NCI-H526 treated with DMSO at 0.1 percent for 48 hours (cell line): ENCODE measurements at places on chromosomes 2 and 18.

DNA sequence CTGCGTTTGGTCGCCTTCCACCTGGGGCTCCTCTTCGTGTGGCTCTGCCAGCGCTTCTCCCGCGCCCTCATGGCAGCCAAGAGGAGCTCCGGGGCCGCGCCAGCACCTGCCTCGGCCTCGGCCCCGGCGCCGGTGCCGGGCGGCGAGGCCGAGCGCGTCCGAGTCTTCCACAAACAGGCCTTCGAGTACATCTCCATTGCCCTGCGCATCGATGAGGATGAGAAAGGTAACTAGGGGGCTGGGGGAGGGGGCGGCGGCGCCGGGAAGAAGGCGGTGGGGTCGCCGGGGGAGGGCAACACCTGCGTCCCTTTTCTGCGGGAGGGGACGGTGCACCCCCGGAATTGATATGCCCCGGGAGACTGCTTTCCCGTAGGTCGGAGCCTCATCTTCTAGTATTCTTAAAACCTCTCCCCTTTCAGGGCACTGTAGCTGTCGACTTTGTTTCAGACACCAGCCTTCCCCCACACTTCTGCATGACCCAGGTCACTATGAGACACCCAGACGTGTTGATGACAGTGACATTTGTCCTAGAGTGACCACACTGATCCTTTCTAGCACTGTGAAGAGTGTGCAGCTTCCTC is 755 bp downstream of the SPAST start:
- DNase-seq: peak; percentile 33

- no peak for DNase-seq
Observed at GRCh38 chr2:15800495-15801329, 139.6 kb upstream of the MYCN start.

DNA sequence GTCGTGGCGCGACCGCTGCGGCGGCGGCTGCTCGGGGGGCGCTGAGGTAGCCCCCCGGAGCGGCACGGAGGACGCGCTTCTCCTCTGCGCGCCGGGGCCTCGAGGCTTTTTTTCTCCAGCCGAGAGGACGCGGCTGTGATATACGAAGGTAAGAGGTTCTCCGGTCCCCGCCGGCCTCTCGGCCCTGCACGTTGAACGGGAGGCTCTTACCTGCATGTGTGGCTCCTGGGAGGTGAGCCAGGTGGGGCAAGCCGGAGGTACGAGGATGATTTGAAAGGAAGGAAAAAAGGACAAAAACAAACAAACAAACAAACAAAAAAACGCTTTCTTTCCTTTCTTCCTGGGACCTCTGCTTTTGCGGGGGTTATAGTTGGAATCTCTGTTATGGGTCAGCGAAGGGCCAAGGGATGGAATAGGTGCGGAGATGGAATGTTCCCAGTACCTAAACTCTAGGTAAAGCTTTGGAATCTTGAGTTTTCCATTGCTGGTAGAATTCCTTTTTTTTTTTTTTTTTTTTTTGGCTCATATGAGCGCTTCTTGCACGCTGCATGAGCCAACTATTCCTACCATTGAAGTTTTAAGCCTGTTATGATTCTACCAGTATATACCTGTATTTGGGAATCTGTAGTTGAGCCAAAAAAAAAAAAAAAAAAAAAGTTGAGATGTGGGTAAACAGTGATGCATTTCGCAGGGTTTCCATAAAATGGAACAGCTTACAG is 674 bp downstream of the PTPN4 start:
- DNase-seq: peak; percentile 56

- no peak for DNase-seq
Observed at GRCh38 chr2:170207901-170208300, 30.0 kb downstream of the MYO3B start.

GRCh38 chr2:128817171-128817570 is 498.5 kb upstream of the HS6ST1 start:
- DNase-seq: no peak

DNA sequence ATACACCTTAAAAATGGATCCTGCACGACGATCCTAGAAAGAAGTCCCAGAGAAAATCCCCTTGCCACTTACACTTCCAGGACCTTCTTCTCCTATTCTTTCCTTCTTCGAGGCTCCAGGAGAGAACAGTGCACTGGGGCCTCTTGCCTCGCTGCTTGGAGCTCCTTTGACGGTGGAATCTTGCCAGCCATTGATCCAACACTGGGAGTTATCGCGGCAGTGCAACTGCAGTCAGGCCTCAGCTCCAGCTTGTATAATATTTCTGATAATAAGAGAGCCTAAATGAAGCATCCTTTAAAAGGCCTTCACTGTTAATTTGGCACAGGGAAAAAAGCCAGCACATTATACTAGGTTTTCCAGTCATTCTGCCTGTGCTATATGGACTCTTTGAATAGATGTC is 216.9 kb upstream of the PARD3B start:
- no peak for DNase-seq

- DNase-seq: no peak
Observed at GRCh38 chr2:67952066-67952465, 110.7 kb downstream of the C1D start.

DNA sequence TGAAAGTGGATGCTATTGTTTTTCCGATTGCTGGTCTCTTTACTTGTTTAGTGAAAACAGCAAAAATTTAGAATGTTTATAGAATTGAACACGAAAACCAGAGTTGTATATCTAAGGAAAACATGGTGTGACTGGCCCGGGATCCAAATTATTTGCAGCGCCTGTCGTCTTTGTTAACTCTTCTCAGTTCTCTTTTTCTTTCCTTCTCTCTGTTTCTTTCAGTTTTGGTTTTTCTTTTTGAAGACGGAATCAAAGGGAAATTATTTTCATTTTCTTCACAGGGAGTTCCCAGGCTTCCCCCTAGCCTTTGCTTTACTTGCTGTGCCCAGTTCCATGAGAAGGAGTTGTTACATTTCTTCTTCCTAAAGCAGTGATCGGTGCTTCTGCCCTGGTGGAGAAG is 76.0 kb downstream of the AGAP1 start:
- no peak for DNase-seq

- no peak for DNase-seq
Observed at GRCh38 chr2:42254186-42254895, 85.2 kb downstream of the EML4 start.

DNA sequence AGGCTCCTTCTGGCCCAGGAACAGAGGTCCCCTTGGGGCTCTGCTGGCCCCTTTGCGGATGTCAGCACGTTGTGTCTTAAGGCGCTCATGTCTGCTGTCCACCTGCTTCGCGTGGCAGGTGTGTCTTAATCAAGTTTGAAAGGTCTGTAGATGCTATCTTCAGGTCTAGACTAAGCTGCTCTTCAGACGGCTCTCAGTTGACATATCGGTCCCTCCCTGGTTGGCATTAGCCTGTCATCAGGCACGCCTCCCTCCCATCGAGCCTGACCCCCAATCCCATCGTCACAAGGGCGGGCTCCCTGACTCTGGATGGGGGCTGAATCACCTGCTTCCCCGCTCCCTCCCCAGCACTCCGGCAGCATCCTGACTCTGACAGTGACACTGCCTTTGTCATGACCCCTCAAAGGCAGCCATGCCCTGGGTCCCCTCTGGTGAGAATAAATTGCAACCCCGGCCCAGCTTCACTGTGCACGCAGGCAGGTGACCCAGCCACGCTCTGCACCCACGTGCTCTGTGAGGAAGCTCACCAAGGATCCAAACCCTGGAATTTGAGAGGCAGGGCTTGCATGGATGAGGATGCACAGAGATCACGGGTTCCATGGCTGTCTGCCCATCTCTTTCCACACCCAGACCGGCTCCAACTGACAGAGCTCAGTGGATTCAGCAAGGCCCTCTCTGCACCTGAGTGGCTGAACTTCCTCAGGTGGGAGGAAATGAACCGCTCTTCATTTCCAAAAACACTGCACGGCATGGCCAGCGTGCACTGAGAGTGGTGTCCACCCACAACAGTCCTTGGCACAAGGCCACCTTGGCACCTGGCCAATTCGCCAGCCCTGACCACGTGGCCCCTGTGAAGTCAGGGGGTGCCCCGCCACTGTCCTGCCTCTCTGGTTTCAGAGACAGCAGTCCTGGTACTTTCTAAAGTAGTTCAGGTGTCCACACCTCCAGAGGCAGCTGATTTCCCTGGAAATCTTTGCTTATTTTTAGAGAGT is 110.2 kb upstream of the GPC1 start:
- no peak for DNase-seq

GRCh38 chr2:164281896-164282295 is 339.4 kb downstream of the GRB14 start:
- DNase-seq: no peak

DNA sequence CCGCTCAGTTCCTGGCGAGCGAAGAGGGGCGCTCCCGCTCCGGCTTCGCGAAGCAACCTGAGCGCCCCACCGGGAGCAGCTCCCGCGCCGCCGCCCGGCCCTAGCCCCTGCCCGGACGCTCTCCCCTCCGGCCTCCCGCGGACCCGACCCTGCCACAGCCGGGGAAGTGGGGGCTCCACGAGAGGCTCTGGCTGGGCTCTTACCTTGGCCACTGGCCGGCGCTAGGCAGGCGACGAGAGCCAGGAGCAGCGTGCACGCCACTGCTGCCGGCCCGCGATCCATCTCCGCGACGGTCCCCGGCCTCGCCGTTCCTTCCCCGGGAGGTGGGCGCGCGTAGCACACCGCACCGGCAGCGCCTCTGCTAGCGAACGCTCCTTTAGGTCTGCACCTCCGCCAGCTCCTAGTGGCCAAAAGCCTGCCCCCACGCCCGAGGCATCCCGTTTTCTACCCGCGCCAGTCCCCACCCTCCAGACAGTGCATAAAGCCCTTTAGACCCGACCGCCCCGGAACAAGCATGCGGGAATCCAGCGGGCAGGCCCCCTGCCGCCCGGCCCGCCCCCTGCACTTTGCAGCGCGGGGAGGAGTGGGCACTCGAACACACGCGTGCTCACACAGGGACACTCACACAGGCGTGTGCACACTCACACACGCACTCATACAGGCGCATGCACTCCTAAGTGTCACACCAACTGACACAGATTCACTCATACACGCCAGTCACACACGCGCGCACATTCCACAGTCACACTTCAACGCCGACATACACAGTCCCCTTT is at the start of gene LRP2:
Gene LRP2, minus strand, starts transcription at position 417 of the 776 bp plus-strand sequence. Its CDS starts 135 bp downstream, at position 282.
- no peak for DNase-seq

DNA sequence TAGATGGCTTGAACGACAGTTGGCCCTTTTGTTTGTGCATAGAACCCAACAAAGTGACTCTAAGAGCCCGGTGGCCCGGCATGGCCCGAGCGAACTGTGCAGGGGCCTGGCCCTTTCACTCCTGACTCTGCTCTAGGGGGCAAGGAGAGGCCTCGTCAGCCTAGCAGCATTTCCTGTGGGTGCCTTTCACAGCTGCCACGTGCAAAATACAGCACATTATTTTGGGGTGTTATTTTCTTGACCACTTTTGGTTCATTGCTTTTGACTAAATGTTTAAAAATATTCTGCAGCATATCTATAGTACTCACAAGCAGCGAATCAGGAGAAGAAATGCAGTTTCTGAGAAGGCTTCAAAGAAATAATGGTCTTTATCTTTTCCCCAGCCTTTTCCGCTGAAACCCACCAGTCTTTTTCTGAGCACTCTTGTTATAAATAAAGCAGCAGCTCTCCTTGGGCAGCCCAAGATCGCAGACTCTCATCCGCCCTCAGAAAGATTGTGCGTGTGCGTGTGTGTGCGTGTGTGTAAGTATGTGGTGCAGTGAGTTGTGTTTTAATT is 31.3 kb downstream of the DGKD start:
- DNase-seq: no peak

DNA sequence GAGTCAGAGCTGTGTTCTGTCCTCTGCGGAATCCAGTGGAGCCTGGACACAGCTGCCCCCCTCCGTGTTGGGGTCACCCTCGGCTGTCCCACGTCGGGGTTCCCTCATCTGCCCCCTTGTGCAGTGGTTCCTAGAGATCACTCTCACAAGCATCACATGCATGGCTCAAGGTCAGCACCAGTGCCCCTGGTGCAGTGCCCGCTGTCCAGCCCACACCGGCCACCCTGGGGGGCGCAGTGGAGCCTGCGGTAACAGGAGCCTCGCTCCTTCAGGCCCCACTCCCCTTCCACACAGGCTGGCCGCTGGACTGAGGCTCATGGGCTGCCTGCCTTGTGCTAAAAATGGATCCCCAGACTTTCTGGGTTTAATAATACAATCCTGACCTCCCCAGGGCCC is 8.8 kb downstream of the TEKT4 start:
- no peak for DNase-seq

DNA sequence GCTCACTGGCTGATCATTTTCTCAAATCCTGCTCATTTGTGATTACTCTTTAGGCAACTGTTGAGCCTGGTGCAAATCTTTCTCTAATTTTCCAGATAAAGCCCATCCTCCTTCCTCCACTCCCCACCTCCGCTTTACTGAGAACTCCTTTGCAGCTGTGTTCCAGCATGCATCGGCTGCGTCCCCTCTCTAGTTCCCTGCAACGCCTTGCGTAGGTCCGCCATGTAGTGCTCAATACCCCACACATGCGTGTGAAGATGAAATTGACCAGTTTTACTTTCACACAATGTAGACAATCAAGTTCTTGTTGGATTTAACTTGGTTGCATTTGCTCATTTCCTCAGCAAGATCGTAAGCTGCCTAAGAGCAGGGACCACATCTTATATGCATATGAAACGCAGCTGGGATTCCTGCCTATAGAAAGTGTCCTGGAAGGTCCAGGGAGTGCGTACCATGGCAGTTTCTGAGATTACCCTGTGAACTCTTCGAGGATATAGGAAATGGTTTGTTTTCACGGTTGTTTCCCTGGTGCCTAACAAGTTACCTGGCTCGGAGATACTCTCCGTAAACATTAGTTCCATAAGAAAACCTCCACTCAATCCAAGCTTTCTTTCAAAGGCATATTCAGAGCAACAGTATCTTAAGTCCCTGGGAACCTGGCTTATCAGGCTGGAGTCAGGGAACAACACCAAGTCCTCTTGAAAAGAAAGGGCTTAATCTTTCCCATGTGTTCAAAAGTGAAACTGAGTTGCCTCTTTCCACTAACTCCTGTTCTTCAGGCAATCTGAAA is 766.4 kb upstream of the ID2 start:
- no peak for DNase-seq

DNA sequence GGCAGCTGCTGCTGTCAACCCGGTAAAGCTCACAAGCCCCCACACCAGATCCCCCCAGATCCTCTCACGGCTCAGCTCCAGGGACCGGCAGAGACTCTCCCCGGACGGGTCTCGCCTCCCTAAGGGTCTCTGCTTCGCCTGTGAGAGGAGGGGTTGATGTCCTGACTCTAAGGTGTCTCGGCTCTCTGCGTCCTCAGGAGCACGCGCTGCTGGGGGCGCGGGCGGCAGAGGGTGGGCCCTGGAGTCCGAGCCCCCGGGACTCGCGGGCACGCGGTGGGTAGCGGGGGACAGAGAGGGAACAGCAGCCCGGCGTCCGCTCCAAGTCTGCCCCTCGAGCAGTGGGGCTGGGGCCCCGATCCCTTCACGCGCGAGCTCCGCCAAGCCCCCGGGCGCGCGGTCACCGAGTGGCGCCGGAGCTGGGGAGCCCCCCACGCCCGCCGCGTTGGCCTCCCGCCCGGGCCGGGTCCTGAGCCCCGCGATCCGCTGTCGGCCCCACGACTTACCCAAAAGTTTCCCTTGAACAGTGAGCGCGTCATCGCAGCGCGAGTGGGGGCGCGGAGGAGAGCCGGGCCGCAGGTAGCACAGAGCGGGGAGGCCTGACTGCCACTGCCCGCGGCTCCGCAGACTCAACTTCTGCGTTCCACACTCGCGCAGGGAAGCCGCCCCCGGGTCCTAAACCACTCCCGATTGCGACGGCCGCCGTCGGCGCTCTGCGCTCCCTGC is at the start of gene PSTPIP2:
Gene PSTPIP2, minus strand, starts transcription at position 608 of the 723 bp plus-strand sequence. Its CDS starts 72 bp downstream, at position 536.
- peak; percentile 10 for DNase-seq
